ENCODE measurements at places on chromosomes 5 and 9. TPM values are rescaled to one million over a fixed set of nuclear protein-coding genes. Genes with fewer than 3 reads are reported as not detected.

DNA sequence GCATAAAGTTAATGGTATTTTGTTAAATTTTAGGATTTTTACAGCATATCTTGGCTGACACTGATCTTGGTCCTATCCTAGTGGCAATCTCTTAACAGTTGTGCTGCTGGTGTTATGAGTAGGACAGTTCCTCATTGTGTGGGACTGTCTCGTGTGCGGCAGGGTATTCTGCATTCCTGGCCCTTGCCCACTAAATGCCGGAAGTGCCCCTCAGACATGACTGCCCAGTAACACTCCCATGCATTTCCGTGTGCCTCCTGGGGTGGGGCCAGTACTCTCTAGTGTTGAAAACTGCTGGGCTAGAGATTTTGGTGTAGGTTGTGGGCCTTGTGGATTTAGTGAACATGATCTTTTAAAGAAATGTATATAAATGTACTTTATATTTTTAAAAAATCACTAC, 227.1 kb upstream of the DMRT1 start:
- no peaks in the 10 kb centered on the region for H3K36me3 ChIP-seq
- DNase-seq = no peak
- no peak overlapping the region for H3K27ac ChIP-seq
- H3K4me3 ChIP-seq = no peak overlapping the region

DNA sequence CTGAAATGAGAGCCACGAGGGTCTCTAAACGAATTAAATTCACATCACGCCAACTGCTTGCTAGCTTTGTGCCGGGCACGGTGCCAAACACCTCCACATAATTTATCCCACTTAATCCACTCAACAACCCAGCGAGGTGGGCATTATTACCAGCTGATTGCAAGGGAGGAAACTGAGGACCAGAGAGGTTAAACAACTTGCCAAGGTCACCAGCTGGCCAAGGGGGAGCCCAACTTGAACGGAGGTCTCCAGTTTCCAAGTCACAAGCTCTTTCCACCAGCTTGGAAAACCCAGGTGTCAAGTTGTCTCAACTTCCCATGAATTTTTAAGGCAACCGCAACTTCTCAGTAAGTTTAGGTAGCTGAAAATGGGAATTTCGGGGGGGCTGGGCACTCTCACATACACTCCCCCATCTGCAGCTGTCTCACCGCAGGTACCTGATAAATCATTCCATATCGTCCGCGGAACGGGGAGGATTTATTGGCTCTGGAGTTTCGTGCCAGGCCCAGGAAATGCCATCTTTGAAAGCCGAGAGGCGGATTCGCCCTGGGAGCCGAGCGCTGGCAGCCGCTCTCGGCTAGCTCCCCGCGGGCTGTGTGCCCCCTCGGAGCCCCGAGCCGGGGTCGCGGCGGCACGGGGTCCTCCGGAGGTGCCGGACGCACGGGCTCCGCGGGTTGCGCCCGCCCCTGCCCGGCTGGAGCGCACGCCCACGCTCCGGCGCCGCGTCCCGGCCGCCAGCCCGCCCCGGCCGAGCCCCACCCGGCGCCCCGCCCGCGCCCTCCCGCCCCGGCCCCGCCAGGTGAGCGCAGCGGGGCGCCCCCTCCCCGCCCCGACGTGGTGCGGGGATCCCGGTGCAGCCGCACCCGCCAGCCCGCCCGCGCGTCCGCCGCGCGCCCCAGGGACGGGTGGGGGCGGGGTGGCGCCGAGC, 617 bp downstream of the PTPN3 start:
- peaks cover 5% of the 10 kb centered on the region for H3K27me3 ChIP-seq
- no peak overlapping the region for H3K4me3 ChIP-seq
- H3K4me1 ChIP-seq = no peaks in the 10 kb centered on the region
- H3K36me3 ChIP-seq = no peaks in the 10 kb centered on the region
- no peak overlapping the region for H3K27ac ChIP-seq
- no peak for DNase-seq

- no peaks in the 10 kb centered on the region for H3K4me1 ChIP-seq
- H3K4me3 ChIP-seq = no peak overlapping the region
- H3K36me3 ChIP-seq = no peaks in the 10 kb centered on the region
- no peaks in the 10 kb centered on the region for H3K27me3 ChIP-seq
- no peak for DNase-seq
These were observed 13.9 kb downstream of the STC2 start for GRCh38 chr5:173314166-173314952.

GRCh38 chr5:74877624-74878304, 11.6 kb upstream of the FAM169A start:
- H3K27me3 ChIP-seq = no peaks in the 10 kb centered on the region
- no peaks in the 10 kb centered on the region for H3K4me1 ChIP-seq
- H3K27ac ChIP-seq = no peak overlapping the region
- H3K4me3 ChIP-seq = no peak overlapping the region

DTWD2 gene
- 3.3 TPM for total RNA-seq

All from CD8-positive, alpha-beta memory T cell (primary cell).